ENCODE measurements at places on chromosomes 7 and 10. TPM values are rescaled to one million over a fixed set of nuclear protein-coding genes. Genes with fewer than 3 reads are reported as not detected.

The PTF1A gene
- total RNA-seq: not detected

DNA sequence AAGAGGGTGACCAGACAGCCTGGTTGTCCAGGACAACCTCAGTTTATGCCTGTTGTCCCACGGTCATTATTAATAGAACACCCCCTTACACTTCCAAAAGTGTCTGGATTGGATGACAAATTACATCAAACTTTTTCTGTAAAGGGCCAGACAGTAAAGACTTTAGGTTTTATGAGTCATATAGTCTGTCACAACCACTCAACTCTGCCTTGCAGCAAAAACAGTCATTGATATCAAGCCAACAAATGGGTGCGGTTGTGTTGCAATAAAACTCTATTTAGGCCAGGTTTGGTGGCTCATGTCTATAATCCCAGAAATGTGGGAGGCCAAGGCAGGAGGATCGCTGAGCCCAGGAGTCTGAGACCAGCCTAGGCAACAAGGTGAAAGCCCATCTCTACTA, 66.7 kb upstream of the ATP6V0A4 start:
- no peak for DNase-seq

The CNTNAP2 gene
- not detected for total RNA-seq

GRCh38 chr7:25750744-25751508, 401.1 kb upstream of the NFE2L3 start:
- no peak for DNase-seq

DNA sequence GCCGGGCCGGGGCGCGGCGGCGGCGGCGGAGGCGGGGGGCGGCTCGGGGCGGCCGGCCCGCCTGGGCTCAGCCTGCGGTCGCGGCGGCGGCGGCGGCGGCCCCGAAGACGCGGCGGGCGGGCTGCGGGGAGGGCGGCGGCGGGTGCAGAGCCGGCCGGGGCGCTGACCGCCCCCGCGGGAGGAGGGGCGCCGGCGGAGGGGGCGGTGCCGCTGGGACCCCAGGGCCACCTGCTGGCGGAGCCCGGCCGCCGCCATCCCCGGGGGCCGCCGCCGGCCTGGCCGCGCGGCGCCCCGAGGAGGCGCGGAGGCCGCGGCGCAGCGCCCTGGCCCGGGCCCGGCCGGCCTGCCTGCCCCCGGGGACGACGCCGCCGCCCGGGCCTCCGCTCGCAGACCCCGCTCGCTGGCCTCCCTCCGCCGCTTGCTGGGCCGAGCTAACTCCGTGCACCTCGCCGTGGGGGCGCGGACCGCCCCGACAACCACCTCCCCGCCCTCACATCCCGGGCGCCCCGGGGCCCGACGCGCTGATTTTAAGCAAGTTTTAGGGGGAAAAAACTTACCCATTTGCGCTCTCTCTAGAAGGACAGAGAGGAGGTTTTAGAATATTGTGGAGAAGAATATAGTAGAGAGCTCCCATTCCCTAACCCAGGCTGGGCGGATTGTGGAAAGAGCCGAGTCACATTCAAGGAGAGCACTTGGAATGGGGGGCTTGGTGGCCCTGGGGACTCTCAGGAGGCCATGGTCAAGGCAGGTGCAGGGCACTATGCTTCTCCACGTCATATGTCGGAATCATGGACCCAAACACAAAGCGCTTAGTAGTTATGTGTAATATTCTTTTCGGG, at the start of gene BEND7:
Gene BEND7 (minus strand): TSS at position 140 of the 839 bp plus-strand sequence. CDS start 481 bp downstream, outside the sequence.
- DNase-seq: no peak

The AGAP5 gene
- 0.81 TPM for total RNA-seq

DNA sequence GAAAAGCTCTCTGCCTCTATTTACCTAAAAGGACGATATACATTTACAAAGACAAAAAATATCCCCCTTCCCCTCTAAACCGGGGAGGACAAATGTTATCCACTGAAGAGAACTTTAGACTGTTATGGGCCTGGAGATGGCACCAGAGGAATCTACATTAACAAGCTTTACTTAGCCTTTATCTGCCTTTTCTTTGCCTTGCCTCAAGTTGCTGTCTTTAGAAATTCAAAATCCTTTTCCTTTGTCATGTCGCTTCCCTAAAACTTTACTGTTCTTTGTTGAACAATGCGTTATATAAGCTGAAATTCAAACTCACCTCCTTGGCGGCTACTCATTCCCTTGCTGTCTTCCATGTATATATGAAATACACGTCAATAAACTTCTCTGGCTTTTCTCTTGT, 405.0 kb downstream of the PCDH15 start:
- no peak for DNase-seq

- DNase-seq: peak; percentile 37
These were observed 22.2 kb downstream of the FAM20C start for GRCh38 chr7:214410-215212.

The SLC26A5 gene
- total RNA-seq: not detected

- DNase-seq: no peak
These were observed 729.4 kb upstream of the C7orf33 start for GRCh38 chr7:147861058-147861716.

DNA sequence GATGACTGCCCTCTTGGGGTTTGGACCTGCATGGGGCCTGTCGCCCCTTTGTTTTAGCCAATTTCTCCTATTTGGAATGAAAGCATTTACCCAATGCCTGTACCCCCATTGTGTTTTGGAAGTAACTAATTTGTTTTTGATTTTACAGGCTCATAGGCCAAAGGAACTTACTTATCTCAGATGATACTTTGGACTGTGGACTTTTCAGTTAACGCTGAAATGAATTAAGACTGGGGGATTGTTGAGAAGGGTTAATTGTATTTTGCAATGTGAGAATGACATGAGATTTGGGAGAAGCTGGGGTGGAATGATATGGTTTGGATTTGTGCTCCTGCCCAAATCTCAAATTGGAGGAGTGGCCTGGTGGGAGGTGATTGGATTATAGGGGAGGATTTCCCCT, 185.8 kb upstream of the PHYHIPL start:
- no peak for DNase-seq

DNA sequence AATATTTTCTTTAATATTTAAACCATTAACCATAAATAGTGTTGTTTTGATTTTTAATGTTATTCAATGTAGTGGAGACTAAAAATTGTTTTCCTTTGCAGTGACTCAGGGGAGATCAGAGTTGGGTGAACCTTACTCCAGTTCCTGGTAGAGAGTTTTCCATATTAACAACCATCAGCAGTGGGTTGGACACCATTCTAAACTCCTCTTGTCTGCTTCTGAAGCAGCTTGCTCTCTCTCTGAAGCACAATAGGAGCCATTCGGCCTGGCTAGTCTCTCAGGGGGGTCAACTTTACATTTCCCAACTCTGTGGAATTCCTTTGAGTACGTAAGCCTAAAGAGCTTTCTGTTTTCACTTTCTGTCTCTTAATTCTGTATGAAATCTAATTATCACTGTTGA, 9.4 kb upstream of the NRG3 start:
- no peak for DNase-seq

The TMEM176A gene
- total RNA-seq: not detected

The RELN gene
- not detected for total RNA-seq

DNA sequence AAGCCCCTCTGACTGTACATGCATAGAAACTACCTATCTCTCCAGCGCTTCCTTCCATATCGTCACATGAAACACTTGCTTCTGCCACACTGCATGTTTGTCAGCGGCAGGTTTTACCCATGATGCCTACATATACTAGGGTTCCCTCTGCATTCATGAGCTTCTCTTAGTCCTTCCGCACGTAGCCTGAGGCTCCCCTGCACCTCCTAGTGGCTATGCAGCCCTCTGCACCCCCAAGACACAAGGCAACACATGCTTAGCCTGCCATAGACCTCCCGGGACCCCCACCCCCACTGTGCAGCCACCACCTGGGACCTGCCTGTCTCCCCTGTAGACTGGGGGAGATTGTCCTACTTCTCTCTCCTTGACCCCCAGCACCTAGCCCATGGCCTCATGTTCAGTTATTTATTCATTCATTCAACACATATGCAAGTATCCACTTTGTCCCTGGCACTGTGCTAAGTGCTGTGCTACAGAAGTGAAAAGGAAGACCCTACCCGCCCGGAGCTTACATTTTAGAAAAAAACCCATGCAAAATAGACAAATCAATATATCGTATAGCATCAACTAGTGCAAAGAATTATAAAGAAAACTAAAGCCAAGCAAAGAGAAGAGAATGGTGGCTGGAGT, 23.5 kb downstream of the TMEM273 start:
- DNase-seq: peak; percentile 9

GRCh38 chr7:44373418-44373740, 48.0 kb upstream of the CAMK2B start:
- no peak for DNase-seq

- no peak for DNase-seq
These were observed 30.1 kb downstream of the PDZD8 start for GRCh38 chr10:117345143-117345542.

The TMEM72 gene
- not detected for total RNA-seq

DNA sequence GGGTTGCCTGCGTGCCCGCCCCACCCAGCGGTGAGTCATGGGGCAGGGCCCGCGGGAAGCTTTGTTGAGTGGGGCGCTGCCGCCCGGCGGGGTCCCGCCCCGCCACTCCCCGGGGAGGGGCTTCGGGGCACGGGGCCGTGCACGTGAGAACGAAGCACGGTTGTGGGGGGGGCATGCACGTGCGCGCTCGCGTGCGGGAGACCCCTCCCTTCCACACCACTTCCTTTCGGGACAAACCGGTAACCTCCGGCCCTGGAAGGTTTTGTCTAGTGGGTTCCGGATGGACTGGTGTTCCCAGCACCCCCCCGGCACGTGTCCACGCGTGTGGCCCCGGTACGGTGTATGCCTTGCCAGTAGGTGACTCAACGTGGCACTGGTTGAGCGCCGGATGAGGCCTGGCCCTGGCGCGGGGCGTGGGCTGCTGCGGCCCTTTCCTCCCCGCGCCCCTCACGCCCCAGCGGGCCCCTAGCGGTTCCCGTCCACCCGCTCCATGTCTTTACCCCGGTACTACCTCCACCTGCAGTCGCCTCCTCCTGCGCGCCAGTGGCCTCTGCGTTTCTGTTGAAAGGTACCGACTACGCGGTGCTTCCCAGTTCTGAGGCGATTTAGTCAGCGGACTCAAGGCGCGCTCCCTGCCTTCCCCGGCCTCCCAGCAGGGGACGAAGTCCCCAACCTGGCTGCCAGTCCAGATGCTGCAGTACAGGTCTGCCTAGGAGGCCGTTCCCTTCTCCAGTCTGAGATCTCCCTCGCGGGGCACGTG, 3.1 kb downstream of the ADIRF start:
- DNase-seq: peak; percentile 95

GRCh38 chr10:6753644-6754043, 173.6 kb upstream of the PRKCQ start:
- DNase-seq: no peak

The SLC13A1 gene
- 0.09 TPM for total RNA-seq

DNA sequence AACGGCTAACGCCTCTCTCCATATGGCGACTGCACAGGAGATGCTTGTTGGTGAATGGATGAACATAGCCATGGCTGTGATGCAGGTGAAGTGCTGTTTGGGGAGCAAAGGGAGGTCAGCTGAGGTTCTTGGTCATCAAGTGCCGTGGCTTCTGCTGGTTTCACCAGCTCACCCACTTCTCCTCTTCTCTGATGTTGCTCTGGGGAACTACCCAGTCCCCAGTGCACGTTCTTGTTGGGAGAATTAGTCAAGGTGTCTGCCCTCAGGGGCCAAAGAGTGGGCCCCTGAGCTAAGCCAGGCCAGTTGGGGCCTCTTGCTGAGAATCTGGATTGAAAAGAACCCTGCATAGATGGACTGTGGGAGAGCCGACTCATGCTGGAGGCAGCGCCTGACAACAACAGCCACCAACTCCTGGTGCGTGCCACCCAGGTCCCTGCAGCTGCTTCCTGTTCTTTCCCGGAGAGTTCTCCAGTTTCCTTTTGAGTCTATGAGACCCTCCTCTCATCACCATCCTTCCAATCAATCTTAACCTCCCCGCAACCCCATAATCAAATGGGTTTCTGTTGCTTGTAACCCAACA, 3.0 kb downstream of the BTBD16 start:
- DNase-seq: no peak

DNA sequence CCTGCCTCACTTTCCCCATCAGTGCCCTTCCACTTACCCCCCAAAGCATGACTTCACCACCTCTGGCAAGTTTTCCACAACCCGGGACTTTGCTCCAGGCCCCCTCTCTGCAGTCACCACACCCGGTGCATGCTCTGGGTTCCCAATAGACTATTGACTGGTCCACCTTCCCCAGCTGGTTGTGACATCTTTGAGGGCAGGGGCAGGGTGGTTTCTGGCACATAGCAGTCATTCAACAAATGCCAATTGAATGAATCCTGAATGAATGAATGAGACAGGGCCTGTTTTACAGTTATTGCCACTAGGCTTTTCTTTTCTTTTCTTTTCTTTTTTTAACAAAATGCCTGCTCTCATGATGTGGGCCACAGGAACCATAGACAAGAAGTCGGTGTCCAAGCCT, 28.8 kb upstream of the DOCK1 start:
- DNase-seq: no peak

GRCh38 chr10:63976538-63976937, 455.3 kb downstream of the REEP3 start:
- DNase-seq: peak; percentile 12

- DNase-seq: no peak
These were observed 16.2 kb upstream of the BLNK start for GRCh38 chr10:96287392-96288105.

The AP4M1 gene
- 11.1 TPM for total RNA-seq

The LIPA gene
- total RNA-seq: 55.8 TPM

The TET1 gene
- 1.9 TPM for total RNA-seq

DNA sequence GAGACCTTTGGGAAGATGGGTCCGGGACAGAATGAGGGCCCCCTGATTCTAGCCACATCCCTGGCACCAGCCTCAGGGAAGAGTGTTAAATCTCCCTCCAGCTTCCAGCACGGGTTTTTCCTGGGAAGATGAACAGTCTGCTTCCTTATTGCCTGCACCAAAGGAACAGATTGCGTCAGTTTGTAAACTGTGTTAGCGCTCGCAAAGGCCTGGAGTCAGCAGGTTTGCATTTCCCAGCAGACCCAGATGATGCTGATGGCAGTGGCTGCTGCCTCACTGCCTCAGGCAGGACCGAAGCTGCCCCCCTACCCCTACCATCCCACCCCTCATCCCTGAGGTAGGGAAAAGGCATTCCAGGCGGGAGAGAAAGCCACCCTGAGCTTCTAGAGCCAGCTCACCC, 34.6 kb upstream of the LRRC4 start:
- no peak for DNase-seq

The IL6 gene
- 5.8 TPM for total RNA-seq

All from SJSA1 (cell line).